ENCODE measurements at places on chromosomes 7 and 10. TPM values are rescaled to one million over a fixed set of nuclear protein-coding genes. Genes with fewer than 3 reads are reported as not detected.

Gene CYP3A4
- total RNA-seq: not detected

DNA sequence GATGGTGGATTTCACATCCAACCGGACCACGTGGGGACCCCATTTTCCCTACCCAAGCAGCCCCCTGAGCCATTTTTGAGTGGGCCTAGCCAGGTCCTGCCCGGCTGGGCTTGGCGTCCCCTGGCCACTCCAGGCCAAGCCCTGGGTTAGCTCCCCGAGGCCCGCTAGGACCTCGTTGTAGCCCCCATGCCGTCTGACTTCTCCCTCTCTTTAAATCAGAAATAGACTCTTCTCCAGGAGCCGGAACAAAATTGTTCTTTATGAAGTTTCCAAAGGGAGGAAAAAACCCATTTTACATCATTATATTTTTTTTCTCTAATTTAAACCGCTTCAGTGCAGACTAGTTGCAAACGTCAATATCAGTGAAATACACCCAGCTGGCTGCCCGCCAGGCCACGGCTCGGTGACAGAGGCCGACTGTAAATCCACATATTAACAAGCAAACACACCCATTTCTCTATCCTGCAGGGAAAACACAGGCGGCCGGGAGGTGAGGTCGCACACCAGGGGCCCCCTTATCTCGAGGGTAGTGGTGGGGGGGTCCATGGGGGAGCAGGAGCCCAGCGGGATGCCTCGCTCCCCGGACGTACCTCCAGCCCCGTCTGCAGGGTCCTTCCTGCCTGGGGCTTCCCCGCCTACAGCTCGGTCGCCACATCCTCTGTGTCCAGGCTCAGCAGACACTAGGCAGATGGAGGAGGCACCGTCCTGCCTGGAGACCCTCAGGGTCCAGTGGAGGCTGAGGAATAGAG lies 72.7 kb downstream of the ELFN1 start:
- no peak for DNase-seq

- no peak for DNase-seq
Observed at GRCh38 chr10:49314806-49315205, 15.8 kb downstream of the C10orf71 start.

Gene CALHM1
- total RNA-seq: not detected

Gene SPRN
- 0.12 TPM for total RNA-seq

- DNase-seq: no peak
Observed at GRCh38 chr7:150408393-150409299, 29.5 kb downstream of the ZNF775 start.

Gene FBXL13
- total RNA-seq: 0.51 TPM

- DNase-seq: no peak
Observed at GRCh38 chr7:72230281-72230680, 181.9 kb downstream of the CALN1 start.

GRCh38 chr10:36096576-36096975 lies 454.5 kb upstream of the FZD8 start:
- DNase-seq: no peak

Gene LARP4B
- 50.6 TPM for total RNA-seq

Gene GPR85
- 0.22 TPM for total RNA-seq

Gene EBLN1
- not detected for total RNA-seq

GRCh38 chr10:116836902-116837523 lies 12.3 kb upstream of the ENO4 start:
- DNase-seq: no peak

DNA sequence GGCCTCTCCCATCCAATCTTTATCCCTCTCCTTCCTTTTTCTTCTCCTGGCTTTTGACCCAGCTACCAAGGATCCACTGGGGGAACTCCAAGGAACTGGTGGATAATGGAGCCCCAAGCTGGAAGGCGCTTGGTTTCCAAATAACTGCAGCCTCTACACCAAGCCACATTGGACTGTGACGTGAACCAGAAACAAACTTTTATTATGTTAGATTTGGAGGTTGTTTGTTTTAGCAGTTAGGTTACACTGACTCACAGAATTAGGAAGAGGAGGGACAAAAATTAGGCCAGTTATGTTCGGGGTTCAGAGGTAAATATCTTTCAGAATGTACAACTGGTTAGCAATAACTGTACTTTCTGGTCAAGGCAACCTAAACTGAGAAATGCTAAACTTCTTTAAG lies 21.3 kb upstream of the ANK3 start:
- DNase-seq: no peak

- DNase-seq: no peak
Observed at GRCh38 chr10:69867699-69868558, 66.2 kb downstream of the COL13A1 start.

DNA sequence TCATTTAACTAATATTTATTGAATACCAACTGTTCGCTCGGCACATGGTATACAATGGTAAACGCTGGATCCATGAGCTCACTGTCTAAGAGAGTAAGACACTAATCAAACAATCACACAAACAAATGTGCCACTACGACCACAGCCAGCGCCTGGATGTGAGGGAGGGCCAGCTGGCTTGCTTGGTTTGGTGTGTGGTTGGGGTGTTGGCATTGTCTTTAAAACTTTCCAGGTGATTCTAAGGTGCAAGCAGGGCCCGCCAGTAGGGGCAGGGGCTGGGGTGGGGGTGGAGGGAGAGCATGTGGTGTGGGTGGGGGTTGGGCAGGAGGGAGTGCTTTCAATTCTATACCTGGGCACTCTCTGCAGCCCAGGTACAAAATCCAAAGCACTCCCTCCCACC lies 31.6 kb downstream of the ADRA2A start:
- DNase-seq: no peak

GRCh38 chr10:36181426-36182178 lies 539.5 kb upstream of the FZD8 start:
- DNase-seq: no peak

DNA sequence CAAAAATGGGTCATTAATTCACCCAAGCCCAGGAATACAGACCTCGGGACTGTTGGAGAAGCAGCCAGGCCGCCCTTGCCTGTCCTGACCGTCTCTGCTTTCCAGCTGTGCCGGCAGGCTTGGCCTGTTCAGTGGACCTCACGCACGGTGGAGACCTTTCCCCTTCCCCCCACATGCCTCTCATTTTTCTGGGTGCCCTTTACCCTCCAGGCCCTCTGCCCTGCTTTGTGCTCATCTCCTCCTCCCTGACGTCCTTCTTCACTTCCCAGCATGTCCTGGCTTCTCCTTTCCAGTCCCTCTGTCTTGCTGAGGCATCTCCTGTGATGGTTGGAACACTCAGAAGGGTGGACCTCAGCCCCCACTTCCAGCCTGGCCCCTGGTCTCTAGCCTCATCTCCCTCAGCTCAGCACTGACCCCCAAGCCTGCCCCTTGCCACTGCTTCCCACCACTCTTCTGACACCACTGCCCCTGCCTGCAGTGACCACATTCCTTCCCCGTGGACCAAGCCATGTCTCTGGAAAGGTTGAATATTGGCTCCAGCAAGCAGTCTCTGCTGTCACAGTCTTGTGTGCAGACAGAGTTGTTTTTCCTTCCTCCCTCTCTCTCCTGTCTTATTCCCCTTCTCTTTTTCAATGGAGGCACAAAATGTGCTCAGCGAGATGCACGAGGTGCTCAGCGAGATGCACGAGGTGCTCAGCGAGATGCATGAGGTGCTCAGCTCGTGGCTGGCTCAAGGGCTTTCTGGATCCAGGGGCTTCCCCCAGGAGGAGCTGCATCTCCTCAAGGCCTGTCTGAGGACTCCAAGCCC lies 14.9 kb downstream of the BAG3 start:
- DNase-seq: no peak

DNA sequence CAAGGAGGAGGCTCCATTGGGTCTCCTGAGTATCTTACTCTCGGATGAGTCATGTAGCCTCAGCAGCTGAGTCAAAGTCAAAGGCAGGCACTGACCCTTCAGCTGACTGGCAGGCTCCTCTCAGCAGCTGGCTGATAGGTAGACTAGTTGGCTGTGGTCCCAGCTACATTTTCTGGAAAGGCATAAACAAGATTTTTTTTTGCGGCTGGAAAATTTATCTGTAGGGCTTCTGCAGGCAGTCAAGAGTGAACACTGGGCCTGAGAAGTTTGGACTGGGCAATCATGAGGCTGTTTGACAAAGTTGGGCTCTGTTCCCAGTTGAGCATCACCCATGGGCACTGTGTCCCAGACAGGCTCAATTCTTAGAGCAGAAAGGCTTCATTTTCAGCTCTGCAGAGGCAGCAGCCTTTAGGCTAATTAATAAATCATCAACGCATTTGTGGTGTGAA lies 796.2 kb downstream of the CCSER2 start:
- DNase-seq: no peak

- no peak for DNase-seq
Observed at GRCh38 chr7:5237286-5237685, 45.5 kb upstream of the SLC29A4 start.

- no peak for DNase-seq
Observed at GRCh38 chr10:91613411-91614187, 19.3 kb downstream of the PPP1R3C start.

- no peak for DNase-seq
Observed at GRCh38 chr7:124489082-124489819, 276.3 kb downstream of the GPR37 start.

Gene SLC39A12
- total RNA-seq: not detected

Gene MSANTD7
- 13.2 TPM for total RNA-seq

Gene ACTL6B
- total RNA-seq: not detected

Gene MUC12
- total RNA-seq: 1.7 TPM

- no peak for DNase-seq
Observed at GRCh38 chr7:30166155-30166840, 31.5 kb downstream of the MTURN start.

GRCh38 chr7:114921631-114922025 lies 266 bp upstream of the MDFIC start:
- DNase-seq: peak; percentile 50

Gene TMEM72
- not detected for total RNA-seq

- peak; percentile 79 for DNase-seq
Observed at GRCh38 chr10:6301488-6302075, 98.8 kb downstream of the PFKFB3 start.

- DNase-seq: no peak
Observed at GRCh38 chr7:36979810-36980248, 255.5 kb upstream of the AOAH start.

Gene MAPK8
- total RNA-seq: 59.4 TPM

Gene ATP6V1F
- total RNA-seq: 69.5 TPM

Gene GIMAP5
- not detected for total RNA-seq

DNA sequence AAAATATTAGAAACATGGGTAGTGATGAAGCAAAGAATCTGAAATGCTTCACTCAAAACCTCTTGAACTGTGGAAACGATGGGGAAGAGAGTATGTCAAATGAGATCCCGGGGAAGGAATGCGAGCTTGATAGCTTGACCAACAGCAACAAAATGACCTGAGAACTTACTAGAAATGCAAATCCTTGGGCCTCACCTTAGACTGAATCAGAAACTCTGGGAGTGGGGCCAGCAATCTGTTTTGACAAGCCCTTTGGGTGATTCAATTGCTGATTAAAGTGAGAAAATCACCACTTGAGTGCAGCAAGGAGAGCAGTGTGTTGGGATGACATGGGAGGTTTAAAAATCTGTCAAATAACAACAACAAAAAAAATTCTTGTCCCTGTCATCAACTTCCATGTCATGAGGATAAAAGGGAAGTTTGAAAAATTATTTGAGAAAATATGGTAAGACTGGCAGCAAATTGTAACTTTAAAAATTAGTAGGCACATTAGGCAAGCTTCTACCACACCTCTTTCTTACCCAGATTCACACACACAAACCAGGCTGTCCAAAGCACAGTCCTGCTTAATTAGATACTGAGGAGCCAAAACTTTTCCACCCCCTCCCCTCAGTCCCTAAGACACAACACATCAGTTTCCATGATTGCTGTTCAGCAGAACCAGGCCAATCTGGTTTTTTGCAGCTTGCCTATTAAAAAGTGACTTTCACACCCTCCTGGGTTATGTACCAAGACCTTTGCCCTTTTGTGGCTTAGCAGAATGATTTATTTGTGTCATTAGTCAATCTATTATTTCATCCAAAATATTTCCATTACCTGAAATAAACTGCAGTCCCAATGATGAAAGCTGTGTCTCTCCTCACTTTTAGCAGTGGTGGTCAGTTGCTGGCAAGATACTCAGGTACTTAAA lies 15.6 kb downstream of the CALCR start:
- peak; percentile 60 for DNase-seq

Gene TDRD1
- total RNA-seq: not detected

DNA sequence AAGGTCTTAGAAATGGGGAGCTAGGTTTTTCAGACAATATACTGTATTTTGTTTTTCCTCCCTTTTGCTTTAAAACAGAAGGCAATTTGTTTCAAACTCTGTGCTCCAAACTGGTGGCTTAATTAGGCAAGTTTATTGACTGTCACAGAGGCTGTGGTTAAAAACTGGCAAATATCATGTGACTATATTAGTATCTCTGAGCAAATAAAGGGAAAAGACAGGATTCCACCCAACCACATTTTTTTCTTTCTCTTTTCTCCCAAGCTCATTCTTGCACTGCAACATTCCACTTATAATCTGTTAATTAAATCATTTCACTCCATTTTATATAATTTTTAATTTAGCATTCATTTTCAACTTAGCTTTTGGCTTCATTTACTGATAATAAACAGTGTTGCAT lies 615.8 kb downstream of the AUTS2 start:
- DNase-seq: no peak

DNA sequence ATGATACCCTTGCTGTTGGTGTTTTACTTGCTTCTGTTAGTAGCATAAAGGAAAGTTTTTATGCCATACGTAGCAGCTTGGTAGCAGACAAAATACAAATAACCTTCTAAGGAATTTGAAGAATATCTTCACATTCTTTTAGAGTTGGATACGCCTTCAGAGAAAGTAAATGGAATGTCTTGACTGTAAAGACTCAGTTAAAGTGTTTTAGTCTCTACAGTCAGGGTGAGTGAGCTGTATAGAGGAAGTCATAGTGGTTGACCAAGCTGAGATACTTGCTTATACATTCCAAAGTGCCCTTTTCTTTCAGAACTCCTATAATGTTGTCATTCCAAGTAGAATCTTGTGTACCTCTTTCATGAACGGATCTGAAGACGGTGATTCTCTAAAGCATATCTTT lies 37.7 kb downstream of the RABGEF1 start:
- DNase-seq: no peak

GRCh38 chr7:121280656-121281055 lies 48.1 kb upstream of the WNT16 start:
- no peak for DNase-seq

Gene AGR3
- total RNA-seq: not detected

DNA sequence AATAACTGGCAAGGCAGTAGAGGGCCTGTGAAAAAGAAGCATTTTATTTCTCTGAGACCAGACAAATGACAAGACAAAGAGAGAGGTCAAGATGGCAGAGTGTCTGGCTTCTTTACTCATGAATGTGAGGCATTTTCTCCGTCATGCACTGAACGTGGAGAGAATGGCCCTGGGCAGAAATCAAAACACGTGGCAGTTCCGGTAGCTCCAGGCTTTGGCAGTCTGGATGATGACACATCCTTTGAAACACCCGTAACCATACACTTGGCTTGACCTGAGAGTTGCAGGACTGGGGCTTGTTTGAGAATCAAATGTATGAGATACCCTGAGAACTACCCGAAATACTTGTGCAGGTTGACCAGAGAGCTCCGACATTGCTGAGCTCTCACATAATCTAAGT lies 537.6 kb downstream of the ACTR3B start:
- no peak for DNase-seq

Gene CNNM1
- total RNA-seq: 0.63 TPM

- no peak for DNase-seq
Observed at GRCh38 chr10:88541116-88541626, 41.9 kb downstream of the RNLS start.

Gene ITPRID1
- total RNA-seq: not detected

GRCh38 chr10:100014071-100014762 lies 4.5 kb upstream of the DNMBP start:
- DNase-seq: no peak

Data from epithelial cell of proximal tubule (primary cell).